AG08396 (cell line): ENCODE measurements at places on chromosomes 12 and 14.

GRCh38 chr14:102902523-102903247, 19.8 kb upstream of the AMN start:
- no peak for DNase-seq

GRCh38 chr12:107014055-107014454, 27.1 kb upstream of the MTERF2 start:
- DNase-seq = no peak

DNA sequence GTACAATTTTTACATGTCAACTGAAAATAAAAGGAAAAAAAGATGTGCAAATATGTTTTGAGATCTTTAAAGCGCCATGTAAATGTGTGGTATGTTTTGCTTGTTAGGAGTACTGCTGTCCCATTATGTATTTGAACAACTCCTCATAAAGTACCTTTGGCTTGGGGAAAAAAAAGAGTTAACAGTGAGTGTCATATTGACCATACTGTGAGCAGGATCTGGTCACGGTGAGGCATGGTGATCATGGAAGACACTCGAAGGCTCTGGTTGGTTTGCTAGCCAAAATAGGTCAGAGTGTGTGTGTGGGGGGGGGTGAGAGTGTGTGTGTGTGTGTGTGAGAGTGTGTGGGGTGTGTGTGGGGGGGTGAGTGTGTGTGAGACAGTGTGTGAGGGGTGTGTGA, 10.1 kb upstream of the FBXL14 start:
- DNase-seq = no peak

DNA sequence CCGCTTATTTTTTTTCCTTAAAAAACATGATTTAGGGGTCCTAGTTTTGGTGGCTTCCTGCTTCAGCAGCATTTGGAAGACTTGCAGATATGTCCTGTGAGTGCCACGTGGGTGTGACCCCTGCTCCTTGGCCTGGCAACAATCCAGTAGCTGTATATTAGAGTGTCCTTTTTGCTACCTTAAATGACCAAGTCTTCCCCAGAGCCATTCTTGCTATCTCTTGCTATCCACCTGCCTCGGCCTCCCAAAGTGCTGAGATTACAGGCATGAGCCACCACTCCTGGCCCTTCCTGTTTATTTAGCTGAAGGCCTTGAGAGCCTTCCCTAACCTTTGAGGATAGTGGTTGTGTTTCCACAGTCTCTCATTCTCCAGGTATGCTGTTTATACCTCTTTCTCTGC, 17.0 kb downstream of the TPCN1 start:
- no peak for DNase-seq

- no peak for DNase-seq
These were observed 37.0 kb downstream of the KCNC2 start for GRCh38 chr12:75172611-75173010.

DNA sequence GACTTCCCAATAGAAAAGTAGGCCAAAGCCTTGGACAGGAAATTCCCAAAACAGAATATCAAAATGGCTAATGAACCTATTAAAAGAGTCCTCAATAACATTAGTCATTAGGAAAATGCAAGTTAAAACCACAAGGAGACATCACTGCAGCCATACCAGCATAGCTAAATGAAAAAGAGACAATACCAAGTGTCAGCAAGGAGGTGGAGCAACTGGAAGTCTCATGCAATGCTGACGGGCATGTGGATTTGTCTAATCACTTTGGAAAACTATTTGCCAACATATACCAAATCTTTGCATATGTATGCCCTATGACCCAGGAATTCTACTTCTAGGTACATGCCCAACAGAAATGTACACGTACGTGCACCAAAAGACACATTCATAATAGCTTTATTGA, 60.5 kb upstream of the PLEKHG3 start:
- no peak for DNase-seq

DNA sequence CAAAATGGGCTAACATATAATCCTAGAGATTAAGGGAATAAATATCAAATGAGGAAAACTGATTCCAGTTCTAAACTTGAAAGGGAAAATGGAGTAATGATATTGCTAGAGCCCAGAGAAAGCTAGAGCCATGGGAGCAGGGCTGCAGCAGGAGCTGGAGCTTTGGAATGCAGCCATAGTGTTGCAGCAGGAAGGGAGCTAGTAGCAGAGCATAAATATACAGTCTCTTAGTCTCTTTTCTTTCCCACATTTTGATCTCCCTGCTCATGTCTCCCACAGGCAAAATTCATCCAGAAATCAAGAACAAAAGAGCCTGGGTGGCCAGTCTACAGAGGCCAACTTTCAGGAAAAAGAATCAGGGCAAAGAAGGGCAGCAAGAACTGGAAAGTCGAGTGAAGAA, 253.7 kb downstream of the ATXN7L3B start:
- DNase-seq = no peak

- DNase-seq = no peak
These were observed 298.3 kb downstream of the SSPN start for GRCh38 chr12:26493656-26494055.
